Kidney epithelial cell (primary cell): ENCODE measurements at places on chromosomes 5 and 9. TPM values are rescaled to one million over a fixed set of nuclear protein-coding genes. Genes with fewer than 3 reads are reported as not detected.

OSMR gene
- total RNA-seq, result 46.7 and 47.0 TPM in 2 replicates

GOLPH3 gene
- 64.6 and 78.5 TPM in 2 replicates for total RNA-seq

TAF11L10 gene
- not detected in 2 replicates for total RNA-seq

TTC39B gene
- 10.6 TPM in 2 replicates for total RNA-seq

RPP25L gene
- total RNA-seq, result 31.5 and 34.0 TPM in 2 replicates

NMUR2 gene
- total RNA-seq, result not detected in 2 replicates

ZNF608 gene
- 50.2 and 67.7 TPM in 2 replicates for total RNA-seq

ANGPTL2 gene
- total RNA-seq, result 4.9 TPM in 2 replicates

- no peak for DNase-seq
Measured at GRCh38 chr9:131798246-131798645, 58.4 kb upstream of the RAPGEF1 start.

GRCh38 chr5:131589510-131590348, 45.3 kb downstream of the RAPGEF6 start:
- DNase-seq, result no peak

- no peak for DNase-seq
Measured at GRCh38 chr5:139701056-139701741, 53.0 kb downstream of the CXXC5 start.

- DNase-seq, result no peak
Measured at GRCh38 chr9:89418882-89419640, 78.9 kb downstream of the SEMA4D start.

DNA sequence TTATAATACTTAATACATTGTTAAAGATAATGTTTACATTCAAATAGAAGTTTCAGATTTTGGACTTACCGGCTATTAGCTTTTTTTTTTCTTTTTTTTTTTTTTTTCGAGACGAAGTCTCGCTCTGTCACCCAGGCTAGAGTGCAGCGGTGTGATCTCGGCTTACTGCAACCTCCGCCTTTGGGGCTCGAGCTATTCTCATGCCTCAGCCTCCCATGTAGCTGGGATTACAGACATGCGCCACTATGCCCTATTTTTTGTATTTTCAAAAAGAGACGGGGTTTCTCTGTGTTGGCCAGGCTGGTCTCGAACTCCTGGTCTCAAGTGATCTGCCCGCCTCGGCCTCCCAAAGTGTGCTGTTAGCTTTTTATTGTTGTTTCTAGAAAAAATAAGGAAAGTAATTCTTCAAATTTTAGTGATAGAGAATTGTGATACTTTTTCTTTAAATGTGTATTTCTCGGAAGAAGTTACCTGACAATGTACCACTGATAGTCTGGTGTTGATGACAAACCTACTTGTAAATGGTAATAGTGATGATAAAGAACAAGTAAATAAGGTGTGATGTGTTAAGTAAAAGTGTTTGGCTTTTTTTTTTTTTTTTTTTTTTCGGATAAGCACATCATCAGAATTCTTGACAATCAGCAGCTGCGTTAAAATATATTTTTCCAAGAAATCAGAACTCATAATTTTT, 2.7 kb downstream of the CDC42SE2 start:
- no peak for DNase-seq

GRCh38 chr5:147857302-147858129, 21.0 kb upstream of the SCGB3A2 start:
- peak; percentile 19 for DNase-seq

- DNase-seq, result no peak
Measured at GRCh38 chr5:85646641-85647040, 971.1 kb upstream of the COX7C start.

GRCh38 chr9:126849591-126850225, 10.7 kb upstream of the ZBTB34 start:
- no peak for DNase-seq

GRCh38 chr9:6816581-6816980, 58.8 kb downstream of the KDM4C start:
- no peak for DNase-seq

DNA sequence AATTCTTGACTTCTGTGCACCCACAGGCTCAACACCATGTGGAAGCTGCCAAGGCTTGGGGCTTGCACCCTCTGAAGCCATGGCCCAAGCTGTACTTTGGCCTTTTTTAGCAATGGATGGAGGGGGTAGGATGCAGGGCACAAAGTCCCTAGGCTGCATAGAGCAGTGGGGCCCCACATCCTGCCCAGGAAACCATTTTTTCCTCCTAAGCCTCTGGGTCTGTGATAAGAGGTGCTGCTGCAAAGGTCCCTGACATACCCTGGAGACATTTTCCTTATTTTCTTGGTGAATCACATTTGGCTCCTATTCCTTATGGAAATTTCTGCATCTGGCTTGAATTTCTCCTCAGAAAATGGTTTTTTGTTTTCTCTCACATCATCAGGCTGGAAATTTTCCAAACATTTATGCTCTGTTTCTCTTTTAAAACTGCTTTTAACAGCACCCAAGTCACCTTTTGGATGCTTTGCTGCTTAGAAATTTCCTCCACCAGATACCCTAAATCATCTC, 482.7 kb upstream of the TLE4 start:
- DNase-seq, result no peak

DNA sequence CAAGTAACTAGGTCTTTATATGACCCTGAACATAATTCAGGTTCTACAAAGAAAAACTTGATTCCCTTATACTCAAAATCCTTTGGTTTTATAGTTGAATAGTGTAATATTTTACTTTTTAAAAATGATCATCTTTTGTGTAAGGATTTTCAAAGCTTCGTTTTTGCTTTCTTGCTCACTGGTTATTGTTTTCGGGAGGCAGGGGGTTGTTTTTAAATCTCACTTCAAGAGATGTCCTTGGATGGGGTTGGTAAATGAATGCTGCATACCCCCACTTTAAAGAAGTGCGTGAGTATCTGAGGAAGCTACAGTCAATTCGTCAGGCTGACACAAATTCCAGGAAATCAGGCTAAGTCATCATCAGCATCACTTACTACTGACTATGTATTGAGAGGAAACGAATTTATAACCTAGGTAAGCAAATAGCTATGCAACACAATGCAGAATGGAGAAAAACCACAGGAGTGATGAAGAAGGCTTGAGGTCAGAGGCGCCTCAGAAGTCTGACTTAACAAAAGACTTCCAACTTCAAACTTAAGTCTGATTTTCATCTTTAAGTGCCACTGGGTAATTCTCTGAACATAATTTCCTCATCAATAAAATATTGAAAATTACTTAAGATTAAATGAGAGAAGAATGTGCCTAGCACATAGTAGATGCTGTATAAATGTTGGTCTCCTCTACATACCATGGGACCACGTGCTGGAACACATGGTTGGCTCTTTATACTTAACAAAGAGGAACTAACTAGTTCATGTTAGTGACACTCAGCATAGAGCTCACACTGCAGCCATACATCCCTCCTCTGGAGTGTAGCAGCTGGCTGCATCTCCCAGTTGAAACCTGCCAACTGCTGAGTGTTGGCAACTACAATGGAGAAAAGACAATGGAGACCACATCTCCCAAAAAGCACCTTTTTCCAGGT, 106.0 kb upstream of the KIF2A start:
- DNase-seq, result no peak

DNA sequence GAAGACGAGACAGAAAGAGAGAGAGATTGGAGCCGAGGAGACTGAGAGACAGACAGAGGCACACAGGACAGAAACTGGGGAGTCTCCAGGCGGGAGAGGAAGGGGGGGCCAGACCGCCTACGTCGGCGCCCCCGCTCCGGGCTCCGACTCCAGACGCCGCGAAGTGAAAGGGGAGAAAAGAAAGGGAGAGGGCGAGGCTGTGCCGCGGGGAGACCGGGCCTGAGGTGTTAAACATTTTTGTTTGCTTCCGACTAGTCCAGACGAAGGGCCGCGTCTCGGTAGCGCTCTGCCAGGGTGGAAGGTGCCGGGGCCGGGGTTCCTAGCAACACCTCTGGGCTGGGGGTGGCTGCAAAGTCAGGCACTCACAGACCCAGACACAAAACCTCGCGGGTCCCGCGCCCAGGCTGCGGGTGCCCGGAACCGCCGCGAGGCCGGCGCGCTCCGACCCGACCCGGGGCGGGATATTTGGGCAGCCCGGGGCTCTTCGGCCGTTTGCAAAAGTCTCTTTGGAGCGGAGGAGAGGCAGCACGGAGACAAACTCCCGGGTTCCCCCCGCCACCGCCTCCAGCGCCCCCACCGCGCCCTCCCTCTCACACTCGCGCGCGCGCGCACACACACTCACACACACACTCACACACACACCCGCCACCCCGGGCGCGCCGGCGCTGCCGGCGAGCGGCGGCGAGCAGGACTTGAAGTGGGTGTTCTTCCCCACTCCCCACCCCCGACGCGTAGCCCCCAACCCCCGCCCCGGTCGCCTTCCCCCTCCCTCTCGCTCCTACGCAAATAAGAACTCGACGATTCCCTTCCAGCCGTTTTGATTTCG, 626 bp upstream of the FST start:
- DNase-seq, result no peak

- DNase-seq, result no peak
Measured at GRCh38 chr9:84756171-84756570, 86.6 kb downstream of the NTRK2 start.

DNA sequence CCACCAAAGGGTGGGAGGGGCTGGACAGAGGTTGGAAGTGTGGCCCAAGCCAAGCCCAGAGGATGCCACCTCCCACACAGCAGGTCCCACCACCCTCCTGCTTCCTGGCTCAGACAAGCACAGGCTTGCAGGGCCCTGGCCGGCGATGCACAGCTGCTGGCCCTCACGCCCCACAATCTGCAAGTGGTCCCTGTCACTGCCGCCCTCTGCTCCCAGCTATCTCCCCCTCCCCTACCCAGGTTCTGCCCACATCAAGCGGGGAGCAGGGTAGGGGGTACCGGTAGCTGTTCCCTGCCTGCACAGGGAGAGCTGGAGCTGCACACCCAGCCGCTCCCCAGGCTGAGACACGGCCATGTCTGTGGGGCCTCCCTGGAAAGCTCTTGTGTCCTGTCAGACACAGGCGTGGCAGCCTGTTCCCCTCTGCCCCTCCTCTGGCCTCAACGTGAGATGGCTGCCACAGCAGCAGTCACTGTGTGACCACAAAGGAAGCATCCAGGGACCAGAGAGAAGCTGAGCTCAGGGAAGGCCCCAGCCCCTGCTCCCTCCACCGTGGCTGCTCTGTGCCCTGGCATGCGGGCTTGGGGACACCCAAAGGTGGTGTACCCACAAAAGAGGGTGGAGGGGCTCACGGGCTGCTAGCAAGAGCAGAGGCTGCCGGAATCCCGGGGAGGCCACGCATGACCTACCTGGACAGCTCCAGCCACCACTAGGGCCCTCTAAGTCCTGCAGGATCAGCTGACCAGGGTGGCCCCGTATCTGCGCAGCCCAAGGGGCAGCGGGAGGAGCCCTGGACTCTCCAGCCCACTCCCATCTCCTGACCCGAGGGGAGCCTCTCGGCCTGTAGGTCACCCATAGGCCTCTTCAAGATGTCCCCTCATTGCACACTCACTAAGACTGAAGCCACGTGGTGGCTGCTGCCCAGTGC, 10.9 kb upstream of the ZDHHC11 start:
- no peak for DNase-seq

DNA sequence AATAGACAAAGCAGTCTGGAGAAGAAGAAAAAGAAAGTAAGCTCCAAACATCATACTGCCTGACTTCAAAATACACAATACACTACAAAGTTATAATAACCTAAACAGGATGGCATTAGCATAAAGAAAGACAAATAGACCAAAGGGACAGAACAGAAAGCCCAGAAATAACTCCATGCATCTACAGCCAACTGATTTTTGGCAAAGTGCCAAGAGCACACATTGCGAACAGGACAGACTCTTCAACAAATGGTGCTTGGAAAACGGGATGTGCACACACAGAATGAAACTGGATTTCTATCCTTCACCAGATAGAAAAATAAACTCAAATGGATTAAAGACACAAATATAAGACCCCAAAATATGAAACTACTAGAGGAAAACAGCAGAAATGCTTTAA, 66.6 kb upstream of the SPATA31E1 start:
- no peak for DNase-seq

- DNase-seq, result no peak
Measured at GRCh38 chr5:19492861-19493260, 495.1 kb downstream of the CDH18 start.

DNA sequence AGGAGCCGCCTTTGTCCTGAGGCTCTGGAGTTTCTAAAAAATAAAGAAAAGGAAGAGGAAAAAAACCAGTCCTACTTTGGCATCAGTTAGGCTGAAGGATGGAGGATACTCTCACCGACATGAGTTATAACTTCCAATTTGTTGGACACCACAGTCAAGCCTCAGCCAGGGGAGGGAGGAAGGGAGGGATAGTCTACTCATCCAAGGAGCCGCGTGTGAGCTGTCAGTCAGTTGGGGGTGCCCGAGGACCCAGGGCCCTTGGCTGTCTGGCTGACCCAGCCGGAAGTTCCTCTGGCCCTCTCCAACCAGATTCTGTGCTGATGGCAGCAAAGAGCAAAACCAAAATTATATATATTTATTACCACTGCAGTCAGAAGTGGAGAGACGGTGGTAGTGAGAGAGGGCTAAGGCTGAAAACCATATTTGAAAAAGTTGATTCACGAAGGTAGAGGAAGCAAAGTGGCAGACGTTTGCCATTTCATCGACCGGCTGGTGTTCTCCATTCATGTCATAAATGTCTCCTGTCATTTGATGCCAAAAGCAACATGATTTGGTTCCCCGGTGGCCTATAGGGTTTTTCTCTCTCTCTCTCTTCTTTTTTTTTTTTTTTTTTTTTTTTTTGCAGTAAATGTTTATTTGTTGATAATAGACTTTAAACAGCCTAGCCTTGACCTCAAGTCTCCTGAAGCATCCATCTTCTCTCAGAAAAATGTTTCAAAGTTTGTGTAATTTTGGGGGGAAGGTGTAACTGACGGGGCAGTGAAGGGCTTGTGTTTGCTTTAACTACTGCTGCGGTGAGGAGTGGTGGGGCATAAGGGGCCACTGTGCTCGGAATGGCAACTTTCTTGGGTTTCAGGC, 7.6 kb downstream of the LMX1B start:
- DNase-seq, result no peak

- DNase-seq, result no peak
Measured at GRCh38 chr5:179345433-179346321, at the start of gene ADAMTS2. TSS of gene ADAMTS2 (minus strand) at chr5:179345461. CDS start at chr5:179345328, 133 bp downstream.

DNA sequence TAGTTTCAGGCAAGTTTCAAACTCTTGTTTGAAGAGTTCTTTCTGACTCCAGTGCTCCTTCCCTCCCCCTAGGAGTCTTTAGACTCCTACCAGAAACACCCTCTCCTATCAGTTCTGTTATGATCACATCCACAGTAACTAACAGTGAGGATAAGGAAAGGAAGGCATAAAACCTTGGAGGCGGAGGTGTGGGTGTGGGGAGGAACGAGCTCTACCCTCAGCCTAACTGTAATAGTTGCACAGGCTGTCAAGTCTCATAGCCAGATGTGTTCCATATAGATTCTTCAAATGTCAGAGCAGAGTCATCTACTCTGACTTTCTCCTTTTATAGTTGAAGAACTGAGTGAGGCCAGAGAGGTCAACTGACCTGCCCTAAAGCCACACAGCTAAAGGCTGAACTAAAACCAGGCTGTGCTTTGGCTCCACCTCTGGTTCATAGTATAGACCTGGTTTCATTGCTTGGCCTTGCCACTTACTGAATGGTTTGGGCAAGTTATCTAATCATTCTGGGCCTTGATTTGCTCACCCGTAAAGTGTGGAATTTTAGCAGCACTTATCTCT, 34.4 kb upstream of the PIK3R1 start:
- no peak for DNase-seq

DNA sequence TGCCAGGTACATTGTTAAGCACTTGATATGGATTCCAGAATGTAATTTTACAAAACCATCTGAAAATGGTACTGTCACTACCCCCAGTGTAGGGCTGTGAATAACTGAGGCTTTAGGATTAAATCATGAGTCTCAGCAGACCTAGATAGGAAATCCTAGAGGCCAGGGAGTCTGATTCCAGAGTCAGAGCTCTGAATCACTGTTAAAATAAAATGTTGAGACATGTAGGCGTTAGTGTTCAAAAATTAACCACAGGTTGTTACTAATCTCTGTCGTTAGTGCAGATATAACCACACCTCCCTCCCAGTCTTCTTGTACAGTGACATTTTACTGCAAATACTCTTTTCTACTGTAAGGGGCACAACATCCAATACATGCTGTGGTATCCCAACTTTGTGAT, 1828.8 kb downstream of the MAT2B start:
- DNase-seq, result peak; percentile 39
